ENCODE measurements at places on chromosomes 3 and 15. TPM values are rescaled to one million over a fixed set of nuclear protein-coding genes. Genes with fewer than 3 reads are reported as not detected.

GRCh38 chr3:163368168-163368567 is 1710.1 kb downstream of the SI start:
- DNase-seq: no peak

DNA sequence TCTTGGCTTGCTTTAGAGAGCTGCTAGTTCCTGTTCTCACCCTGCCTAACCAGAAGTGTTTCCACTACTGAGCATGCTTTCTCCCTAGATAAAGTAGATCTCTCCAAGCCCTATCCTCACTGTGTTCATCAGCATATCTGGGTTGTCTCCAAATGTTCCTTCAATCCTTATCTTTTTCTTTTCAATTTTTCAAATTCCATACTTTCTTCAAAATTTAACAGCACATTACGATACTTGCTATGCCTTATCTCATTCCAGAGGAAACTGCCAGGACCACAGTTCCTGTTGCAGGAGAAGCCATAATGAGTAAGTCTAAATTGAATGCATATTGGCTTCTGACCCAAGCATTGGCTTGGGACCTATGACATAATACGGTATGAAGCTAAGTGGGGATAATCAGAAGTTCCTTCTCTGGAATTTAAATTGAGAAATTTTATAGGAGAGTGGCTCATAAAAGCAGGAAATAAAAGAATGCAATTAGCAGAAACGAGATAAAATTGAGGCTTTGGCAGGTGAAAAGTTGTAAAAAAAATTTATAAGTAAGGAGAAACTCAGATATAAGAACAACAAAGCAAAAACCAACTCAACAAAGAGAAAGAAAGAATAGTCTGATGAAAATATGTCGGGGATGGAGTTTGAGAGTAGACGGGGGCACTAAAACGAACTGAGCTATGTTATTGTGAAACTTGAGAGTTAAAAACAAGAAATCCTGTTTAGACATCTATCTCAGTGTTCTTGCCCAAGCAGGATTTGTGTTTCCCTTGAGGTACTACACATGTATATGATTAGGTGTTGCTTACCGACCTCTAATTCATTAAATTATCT is 631.7 kb upstream of the CCDC54 start:
- DNase-seq: no peak

Gene AGBL1
- 0.18 TPM for polyA plus RNA-seq

- no peak for DNase-seq
Measured at GRCh38 chr3:133525435-133525834, 48.1 kb upstream of the CDV3 start.

Gene ZCWPW2
- 2.8 TPM for polyA plus RNA-seq

DNA sequence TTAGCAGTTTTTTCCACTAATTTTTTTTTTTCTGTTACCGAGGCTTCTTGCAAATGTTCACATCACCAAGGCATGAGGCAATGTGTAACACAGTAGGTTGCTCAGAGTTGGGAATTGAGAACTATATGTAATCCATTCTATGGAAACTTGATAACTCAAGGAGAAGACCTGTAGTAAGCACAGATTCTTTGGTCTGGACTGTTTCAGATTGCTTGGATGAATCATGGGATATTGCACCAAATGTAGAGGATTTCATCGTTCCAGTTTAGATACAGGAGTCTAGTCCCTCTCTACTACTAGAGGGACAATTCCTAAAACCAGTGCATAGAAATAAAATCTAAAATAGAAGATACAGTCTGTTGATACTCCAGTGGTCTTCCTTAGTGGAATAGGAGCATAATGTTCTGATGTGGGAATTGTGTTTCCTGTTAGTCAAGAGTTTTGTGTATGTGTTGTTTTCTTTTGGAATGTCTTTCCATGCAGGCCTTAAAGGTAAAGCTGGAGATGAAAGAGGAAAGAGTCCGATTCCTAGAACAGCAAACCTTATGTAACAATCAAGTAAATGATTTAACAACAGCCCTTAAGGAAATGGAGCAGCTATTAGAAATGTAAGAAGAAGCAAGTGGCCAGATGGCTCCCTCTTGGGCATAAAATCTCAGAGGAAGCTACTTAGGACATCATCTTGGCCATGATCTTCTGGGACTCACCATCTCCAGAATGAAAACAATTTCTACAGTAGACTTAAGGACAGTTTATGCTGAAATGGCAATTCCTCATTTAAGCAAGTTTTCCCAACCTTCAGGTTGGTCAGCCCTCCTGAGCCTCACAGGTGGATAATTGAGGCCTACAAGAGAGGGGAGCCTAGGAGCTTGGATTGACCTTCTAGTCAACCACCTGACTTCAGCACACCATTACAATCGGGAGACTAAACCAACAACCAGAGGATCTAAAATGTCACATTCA is 10.7 kb downstream of the KNSTRN start:
- DNase-seq: no peak

DNA sequence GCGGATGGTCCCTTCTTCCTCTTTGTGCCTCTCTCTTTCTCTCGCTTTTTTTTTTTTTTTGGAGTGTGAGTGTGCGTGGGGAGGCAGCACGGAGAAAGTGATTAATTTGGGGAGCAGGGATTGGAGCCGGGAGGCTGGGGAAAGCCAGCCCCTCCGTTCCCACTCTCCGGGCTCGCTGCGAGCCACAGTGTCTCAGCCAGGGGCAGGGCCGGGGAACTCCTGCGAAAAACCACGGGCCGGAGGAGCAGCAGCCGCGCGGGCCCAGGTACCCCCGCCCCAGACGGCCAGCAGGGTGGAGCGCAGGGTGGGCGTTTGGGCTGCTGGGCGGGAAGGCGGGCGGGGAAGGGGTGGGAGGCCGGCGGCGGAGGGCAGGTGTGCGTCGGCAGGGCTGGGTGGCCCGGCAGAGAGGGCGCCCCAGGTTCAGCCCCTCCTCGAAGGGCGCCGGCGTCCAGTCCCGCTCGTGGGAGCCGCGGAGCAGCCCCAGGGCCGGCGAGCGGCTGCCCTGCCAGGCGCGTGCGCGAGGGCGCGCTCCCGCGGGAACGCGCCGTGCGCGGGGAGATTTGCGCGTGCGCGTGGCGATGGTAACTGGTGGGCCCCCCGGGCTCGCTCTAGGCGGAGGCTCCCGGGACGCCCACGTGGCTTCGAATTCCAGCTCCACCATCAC is 1.4 kb downstream of the CHL1 start:
- no peak for DNase-seq

Data from left kidney (tissue), 8 donors.